ENCODE measurements at places on chromosomes 4 and X. TPM values are rescaled to one million over a fixed set of nuclear protein-coding genes. Genes with fewer than 3 reads are reported as not detected.

GRCh38 chr4:109441862-109442458, 8.3 kb downstream of the SEC24B start:
- DNase-seq: no peak

Gene CXCL8
- total RNA-seq: 15.2 TPM

GRCh38 chrX:135974279-135974856, 580 bp upstream of the MMGT1 start:
- peak; percentile 63 for DNase-seq

Gene TMEM154
- total RNA-seq: 2.6 TPM

Gene PAGE2B
- total RNA-seq: 17.3 TPM

- no peak for DNase-seq
Measured at GRCh38 chr4:56698329-56698728, 17.2 kb upstream of the HOPX start.

- no peak for DNase-seq
Measured at GRCh38 chrX:123481913-123482851, 250.7 kb downstream of the THOC2 start.

Gene SMIM14
- 36.1 TPM for total RNA-seq

DNA sequence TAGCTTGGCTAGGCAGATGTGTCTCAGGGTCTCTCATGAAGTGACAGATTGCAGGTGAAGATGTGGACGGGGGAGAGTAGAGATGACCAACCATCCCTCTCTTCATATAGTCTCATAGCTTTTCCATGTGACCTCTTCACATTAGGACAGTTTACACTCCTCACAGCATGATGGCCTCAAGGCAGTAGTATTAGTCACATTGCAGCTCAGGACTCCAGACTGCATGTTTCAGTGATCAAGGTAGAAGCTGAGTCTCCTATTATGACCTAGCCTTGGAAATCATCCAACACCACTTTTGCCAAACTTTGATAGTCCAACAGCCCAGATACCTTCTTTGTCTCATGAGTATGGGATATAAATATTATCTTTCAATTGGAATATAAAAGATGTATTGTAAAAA, 147.7 kb downstream of the GASK1B start:
- DNase-seq: no peak

- DNase-seq: no peak
Measured at GRCh38 chr4:142961866-142962265, 115.8 kb upstream of the INPP4B start.

DNA sequence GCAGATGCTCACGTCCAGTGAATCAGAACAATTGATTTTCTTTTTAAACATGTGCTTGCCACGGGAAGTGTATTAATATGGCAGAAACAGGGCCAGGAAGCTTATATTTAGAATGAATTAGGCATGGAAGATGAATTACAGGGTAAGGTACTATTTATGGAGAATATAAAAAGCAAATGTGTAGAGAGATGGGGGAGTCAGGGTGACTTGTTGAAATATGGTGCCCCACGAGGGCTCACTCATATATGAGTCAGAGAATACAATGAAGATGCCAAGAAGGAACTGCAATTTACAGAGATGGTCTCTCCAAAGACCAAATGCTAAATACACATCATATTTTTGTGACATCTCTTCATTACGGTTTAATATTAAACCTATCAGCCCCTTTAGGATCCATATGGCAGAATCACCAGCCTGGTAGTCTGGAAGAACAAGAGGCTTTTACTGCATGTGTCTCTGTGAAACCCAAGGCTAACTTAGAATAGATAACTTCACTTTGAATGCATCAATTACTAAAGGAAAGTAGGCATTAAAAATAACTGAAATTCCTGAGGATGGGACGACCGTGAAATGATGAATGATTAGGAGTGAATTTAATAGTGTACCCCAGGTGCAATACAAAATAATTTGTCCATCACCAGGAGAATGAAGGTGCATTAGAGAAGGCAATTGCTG, 385.3 kb downstream of the ARHGAP24 start:
- no peak for DNase-seq
